ENCODE measurements at places on chromosomes 6 and 20. TPM values are rescaled to one million over a fixed set of nuclear protein-coding genes. Genes with fewer than 3 reads are reported as not detected.
A peak's percentile ranks its signal among the peaks of the same experiment; 100 is the strongest.

DNA sequence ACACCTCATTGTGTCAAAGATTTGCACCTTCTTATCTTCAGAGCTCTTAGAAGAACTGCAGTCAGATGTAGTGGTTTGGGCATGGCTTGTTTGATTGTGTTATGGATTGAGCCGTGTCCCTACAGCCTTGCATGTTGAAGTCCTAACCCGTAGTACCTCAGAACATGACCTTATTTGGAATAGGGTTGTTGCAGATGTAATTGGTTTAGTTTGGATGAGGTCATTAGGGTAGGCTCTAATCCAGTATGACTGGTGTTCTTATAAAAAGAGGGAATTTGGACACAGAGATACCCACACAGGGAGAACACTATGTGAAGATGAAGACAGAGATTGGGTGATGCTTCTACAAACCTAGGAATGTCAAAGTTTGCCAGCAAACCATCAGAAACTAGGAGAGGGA, 35.4 kb upstream of the PHACTR2 start:
- no peak for DNase-seq

- DNase-seq = no peak
Observed at GRCh38 chr6:85460154-85460920, 10.5 kb downstream of the NT5E start.

GRCh38 chr6:163423696-163424095, 9.2 kb downstream of the QKI start:
- peak; percentile 31 for DNase-seq

PDYN gene
- total RNA-seq = not detected

DNA sequence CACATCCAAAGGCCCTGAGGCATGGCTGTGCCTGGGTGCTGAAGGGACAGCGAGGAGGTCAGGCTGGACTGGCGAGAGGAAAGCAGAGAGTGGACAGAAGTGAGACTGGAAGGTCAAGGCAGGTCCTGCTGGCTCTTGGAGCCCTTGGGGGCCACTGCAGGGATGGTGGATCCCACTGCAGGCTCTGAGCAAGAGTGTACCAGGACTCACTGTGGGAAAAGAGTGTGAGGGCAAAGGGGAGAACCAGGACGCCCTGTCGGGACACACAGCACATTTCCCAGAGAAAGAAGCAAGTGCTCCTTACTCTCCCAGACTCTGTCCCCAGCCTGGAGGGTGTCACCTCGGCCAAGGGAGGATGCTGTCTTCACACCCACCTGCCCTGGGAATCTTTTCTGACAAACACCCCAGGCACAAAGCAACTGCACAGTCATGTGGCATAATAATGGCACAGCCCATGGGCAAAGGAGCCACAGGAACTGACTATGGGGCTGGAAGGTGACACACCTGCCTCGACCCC, 172.3 kb upstream of the CST7 start:
- DNase-seq = no peak

DNA sequence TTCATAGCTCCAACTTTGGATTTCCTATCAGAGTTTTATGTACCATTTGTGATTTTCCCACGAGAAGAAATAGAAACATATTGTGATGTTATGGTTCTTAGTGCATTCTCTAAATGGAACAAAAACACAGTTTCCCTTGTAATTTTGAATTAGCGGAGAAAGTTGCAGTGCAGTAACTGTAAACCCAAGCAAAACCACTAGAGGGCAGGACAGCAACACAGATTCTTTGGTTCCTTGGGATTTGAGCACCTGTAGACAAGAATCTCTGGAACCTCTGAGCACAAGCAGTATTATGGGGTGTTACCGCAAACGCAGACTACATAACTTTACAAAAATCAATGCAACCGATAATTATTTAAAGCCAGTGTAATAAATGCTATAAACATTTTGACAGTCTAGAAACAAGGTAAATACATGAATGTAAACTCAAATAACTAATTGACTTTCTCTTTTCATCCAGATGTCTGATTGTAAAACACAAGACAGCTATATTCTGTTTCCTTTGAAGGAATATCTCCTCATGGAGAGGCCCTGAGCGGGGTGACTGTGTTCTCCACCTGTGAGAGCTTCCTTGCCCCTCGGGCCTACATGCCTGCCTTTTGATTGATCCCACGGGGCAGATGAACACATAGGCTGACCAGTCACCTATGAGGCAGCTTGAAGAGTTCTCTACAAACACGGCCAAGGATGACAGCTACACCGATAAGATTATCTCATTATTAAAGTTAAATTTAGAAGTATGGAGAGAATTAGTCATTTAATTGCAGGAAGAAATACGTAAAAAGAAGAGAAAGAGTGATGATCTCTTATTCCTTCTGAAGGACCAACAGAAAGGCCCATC, 67.5 kb upstream of the COL21A1 start:
- peak; percentile 50 for DNase-seq

NKX2-4 gene
- total RNA-seq = not detected

- DNase-seq = no peak
Observed at GRCh38 chr6:32759669-32760068, 3.7 kb downstream of the HLA-DQB2 start.

DNA sequence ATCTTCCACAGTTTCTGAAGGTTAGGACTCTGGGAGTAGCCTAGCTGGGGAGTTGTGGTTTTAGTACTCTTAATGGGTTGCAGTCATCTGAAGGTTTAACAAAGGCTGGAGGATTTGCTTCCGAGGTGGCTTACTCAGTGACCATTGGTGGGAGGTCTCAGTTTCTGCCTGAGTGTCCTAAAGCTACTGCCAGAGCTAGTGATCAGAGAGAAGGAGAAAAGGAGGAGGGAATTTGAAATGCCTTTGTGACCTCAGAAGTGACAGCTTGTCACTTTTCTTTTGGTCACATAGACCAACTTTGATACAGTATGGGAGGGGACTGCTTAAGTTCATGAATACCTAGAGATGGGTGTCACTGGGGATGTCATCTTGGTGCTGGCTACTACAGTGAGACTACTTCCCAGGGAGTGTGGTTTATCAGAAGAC, 41.3 kb downstream of the NCOA3 start:
- DNase-seq = peak; percentile 43

All from IMR-90 (cell line).